ENCODE measurements at places on chromosomes 7 and 10.

GRCh38 chr7:106863274-106863997 is 1.6 kb upstream of the PIK3CG start:
- no peak for DNase-seq

DNA sequence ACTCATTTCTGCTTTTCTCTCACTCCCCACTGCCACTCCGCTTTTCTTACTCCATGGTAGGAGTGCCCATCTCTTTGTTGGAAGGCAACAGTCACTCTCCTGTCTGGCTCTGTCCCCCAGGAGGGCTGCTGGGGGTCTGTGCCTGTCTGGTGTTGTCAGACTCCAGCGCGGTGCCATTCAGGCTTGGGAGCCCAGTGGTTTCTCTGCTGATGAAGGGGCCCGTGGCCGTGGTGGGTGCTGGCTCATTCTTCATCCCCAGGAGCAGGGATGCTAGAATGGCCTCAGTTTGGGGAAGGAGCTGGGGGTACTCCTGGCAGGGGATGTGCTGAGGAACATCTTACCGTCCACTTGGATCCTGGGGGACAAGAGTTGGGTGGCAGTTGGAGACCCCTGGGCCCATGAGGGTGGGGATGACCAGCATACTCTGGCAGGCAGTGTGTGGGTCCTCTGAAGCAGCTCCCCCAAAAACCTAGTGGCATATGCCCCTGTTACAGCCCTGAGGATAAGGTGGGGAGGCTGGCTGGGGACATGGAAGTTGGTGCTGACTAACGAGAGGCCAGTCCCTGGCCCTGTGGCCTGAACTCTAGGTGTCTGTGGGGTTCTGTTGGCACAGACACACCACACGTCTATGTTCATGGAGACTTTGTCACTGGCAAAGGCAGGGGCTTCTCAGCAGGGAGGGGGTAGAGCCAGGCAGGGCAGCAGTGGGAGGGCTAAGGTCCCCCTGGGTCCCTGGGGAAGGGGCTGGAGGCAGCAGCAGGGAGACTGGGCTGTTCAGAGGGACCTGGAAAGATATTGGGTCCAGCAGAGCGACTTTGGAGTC is 102.8 kb upstream of the RET start:
- no peak for DNase-seq

- no peak for DNase-seq
Observed at GRCh38 chr10:34576797-34577196, 238.3 kb downstream of the PARD3 start.

DNA sequence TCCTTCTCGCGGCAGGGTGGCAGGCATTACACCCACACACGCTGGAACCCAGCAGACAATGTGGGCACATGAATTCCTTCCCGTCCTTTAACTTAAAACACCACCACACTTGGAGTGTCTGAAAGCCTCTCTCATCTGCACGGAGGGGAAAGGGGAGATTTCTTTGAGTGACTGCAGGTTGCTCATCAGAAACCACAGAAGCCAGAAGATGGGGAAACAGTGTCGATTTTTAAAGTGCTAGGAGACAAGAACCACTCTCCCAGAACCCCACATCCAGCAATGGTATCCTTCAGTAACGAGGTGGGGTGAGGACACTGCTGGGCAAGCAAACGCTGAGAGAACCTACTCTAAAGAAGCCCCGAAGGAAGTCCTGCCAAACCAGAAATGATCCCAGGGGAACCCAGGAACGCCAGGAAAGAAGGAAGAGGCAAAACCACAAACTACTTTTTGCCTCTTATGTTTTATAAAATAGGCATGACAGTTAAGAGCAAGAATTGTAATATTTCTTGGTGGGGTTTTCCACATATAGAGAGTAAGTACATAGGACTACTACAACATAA is 254.3 kb downstream of the ELFN1 start:
- DNase-seq: no peak

- DNase-seq: no peak
Observed at GRCh38 chr7:139341776-139342226, 664 bp downstream of the FMC1 start.

DNA sequence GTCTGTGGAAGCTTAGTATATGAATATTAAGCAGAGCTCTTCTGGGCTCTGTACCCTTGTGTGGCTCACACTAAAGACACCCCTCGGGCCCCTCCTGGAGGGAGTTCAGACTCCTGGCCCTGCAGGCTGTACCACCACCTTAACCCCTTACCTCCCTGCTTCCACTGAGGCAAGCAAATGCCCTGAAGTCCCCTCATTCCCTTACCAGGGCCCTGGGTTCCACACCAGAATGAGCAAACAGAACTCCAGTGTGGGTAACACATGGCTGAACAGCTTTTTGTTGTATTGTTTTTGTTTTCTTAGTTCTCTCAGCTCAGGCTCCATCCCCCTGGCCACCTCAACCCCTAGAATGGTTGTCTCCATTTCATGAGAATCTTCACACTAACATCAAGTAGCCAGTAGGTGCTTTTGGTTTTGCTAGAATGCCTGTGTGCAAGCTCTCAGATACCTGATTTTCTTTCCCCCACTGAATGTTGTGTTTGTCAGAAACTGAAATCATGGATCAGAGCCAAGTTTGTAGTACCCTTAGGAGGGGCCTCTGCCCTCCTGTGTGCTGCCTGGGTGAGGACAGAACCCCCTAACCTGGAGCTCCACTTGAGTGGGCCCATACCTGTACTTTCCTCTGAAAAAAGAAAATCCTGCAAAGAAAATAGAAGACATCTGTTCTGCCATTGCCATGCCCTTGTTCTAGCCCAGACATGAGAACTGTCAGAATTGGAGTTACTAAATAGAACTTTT is 2.8 kb upstream of the WAPL start:
- no peak for DNase-seq

DNA sequence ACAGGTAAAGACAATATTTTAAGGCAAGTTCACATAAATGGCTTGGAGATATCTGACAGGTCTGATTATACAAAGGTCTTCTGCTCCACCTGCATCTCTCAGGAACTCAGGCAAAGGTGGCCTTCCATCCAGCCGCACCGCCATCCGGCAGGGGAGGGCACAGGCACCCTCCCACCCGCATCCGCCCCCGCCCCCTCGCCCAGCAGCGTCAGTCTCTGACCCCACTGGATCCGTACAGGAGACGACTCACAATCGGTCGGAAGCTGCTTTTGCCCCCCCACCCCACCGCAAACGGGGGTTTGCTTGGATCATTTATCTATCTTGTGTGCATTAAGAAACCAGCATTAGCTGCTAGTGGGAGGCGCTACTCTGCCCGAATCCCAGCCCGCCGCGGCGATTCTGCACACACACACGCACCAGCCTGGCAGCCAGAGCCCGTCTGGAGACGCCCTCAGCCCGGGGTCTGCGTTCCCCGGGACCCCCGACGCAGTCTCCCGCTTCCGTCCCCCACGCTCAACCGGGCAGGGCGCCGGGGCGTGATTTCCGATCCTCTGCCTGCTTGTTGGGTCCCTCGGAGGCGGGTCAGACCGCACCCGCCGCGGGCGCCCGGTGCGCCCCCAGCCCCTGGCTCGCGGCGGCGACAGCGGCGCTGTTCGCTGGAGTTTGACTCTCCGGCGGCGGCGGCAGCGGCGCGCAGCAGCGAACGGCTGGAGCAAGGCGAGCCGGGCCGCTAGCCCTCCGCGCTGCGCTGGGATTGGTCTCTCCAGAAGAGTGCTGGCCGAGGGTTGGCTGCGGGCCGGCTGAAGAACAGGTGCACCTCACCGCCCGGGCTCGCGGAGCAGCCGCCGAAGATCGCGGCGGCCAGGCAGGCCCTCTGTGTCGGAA is 820 bp upstream of the NRG3 start:
- DNase-seq: peak; percentile 13

DNA sequence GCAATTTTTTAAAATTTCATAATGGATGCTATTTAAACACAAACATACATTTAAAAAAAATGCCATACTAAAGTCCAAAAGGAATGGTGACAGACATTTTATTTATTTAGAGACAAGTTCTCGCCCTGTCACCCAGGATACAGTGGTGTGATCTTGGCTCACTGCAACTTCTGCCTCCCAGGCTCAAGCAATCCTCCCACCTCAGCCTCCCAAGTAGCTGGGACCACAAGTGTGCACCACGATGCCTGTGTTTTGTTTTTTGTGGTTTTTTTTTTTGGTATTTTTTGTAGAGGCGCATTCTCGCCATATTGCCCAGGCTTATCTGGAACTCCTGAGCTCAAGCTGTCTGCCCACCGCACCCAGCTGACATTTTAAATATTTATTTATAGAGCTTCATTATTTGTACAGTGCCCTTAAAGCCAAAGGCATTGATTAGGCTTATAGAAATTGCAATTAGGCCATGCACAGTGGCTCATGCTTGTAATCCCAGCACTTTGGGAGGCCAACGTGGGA is 703.5 kb downstream of the AUTS2 start:
- DNase-seq: no peak

GRCh38 chr7:117110480-117111315 is 157.4 kb downstream of the ST7 start:
- no peak for DNase-seq

Data from GM23248 (cell line).